ENCODE measurements at places on chromosomes 12 and 14.

- DNase-seq, result no peak
Measured at GRCh38 chr12:12158858-12159257, 88.1 kb downstream of the BCL2L14 start.

- DNase-seq, result no peak
Measured at GRCh38 chr12:19869413-19869812, 430.1 kb downstream of the AEBP2 start.

GRCh38 chr12:52590021-52590420 is 11.2 kb downstream of the KRT72 start:
- DNase-seq, result no peak

GRCh38 chr12:83634726-83635267 is 948.1 kb downstream of the TMTC2 start:
- DNase-seq, result no peak

DNA sequence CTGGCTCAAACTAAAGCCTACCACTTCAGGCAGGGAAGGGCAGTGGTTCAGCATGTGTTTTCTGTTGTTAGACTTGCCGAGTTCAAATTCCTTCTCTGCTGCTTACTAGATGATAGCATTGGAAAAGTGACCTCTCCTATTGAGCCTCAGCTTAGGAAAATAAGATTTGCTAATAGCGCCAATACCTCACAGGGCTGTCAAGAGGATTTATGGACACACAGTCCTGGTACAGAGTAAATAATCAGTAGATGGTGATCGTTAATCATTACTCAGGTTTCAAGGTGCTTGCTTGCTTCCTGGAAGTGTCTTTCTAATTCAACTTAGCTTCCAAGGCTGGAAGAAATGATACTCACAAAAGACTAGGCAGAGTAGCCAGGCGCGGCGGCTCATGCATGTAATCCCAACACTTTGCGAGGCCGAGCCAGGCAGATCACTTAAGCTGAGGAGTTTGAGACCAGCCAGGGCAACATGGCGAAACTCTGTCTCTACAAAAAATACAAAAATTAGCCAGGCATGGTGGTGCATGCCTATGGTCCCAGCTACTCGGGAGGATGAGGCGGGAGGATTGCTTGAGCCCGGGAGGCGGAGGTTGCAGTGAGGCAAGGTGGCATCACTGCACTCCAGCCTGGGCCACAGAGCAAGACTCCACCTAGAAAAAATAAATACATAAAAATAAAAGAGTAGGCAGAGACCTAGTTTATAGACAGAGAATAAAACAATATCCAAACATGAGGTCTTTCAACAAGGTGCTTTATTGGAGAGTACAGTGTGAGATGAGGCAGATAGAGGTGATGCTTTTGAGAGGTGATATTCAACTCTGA is 6.0 kb downstream of the PLA2G1B start:
- DNase-seq, result no peak
